Adipose tissue (tissue), 3 donors: ENCODE measurements at places on chromosomes 4 and X. TPM values are rescaled to one million over a fixed set of nuclear protein-coding genes. Genes with fewer than 3 reads are reported as not detected.

The PLS3 gene
- polyA plus RNA-seq: 61.4 TPM

The HSD17B13 gene
- 0.40 TPM for polyA plus RNA-seq

The ARR3 gene
- polyA plus RNA-seq: not detected

The SMIM31 gene
- polyA plus RNA-seq: not detected

The CENPVL3 gene
- not detected for polyA plus RNA-seq

The EPGN gene
- polyA plus RNA-seq: 0.97 TPM

The KIAA1210 gene
- not detected for polyA plus RNA-seq

The PLK4 gene
- polyA plus RNA-seq: 0.39 TPM

The ADH7 gene
- polyA plus RNA-seq: 1.2 TPM

The SYTL4 gene
- polyA plus RNA-seq: 3.5 TPM

The SLC9B1 gene
- polyA plus RNA-seq: 0.79 TPM

The C4orf54 gene
- polyA plus RNA-seq: not detected

The BANK1 gene
- polyA plus RNA-seq: 6.5 TPM

The MAML3 gene
- polyA plus RNA-seq: 3.2 TPM

The HTN1 gene
- polyA plus RNA-seq: not detected

The SLC16A2 gene
- polyA plus RNA-seq: 2.9 TPM

The TMPRSS11D gene
- 0.18 TPM for polyA plus RNA-seq

The ANXA3 gene
- polyA plus RNA-seq: 27.3 TPM

The TRIML2 gene
- not detected for polyA plus RNA-seq

The SPP1 gene
- 23.4 TPM for polyA plus RNA-seq

The F11 gene
- not detected for polyA plus RNA-seq

The CFI gene
- polyA plus RNA-seq: 26.8 TPM

The DDX60 gene
- 3.4 TPM for polyA plus RNA-seq

The CACNA1F gene
- polyA plus RNA-seq: 0.79 TPM

The ADAMTS3 gene
- 0.13 TPM for polyA plus RNA-seq

The NR3C2 gene
- polyA plus RNA-seq: 2.7 TPM

The TMEM271 gene
- 0.02 TPM for polyA plus RNA-seq

The MTMR8 gene
- polyA plus RNA-seq: 0.28 TPM

The ZFP92 gene
- polyA plus RNA-seq: 1.0 TPM

The GUCY1B1 gene
- polyA plus RNA-seq: 4.2 TPM

The CXorf66 gene
- polyA plus RNA-seq: not detected

The GPR173 gene
- polyA plus RNA-seq: 0.33 TPM

The RNF150 gene
- polyA plus RNA-seq: 0.82 TPM

The AFF2 gene
- 2.0 TPM for polyA plus RNA-seq

The GNRHR gene
- not detected for polyA plus RNA-seq

The HSFX2 gene
- 0.37 TPM for polyA plus RNA-seq

The ARMCX1 gene
- 7.6 TPM for polyA plus RNA-seq

The ALPK1 gene
- polyA plus RNA-seq: 10.9 TPM

The FRG2 gene
- not detected for polyA plus RNA-seq

The CXCL1 gene
- 277 TPM for polyA plus RNA-seq

The TMEM144 gene
- 2.9 TPM for polyA plus RNA-seq

The TSPAN7 gene
- 13.4 TPM for polyA plus RNA-seq

The TCEAL2 gene
- 1.6 TPM for polyA plus RNA-seq

The USP17L24 gene
- not detected for polyA plus RNA-seq

The NMU gene
- polyA plus RNA-seq: not detected

The FHL1 gene
- 683 TPM for polyA plus RNA-seq

The XK gene
- polyA plus RNA-seq: 0.62 TPM

The CT47B1 gene
- not detected for polyA plus RNA-seq

The KCND1 gene
- 4.7 TPM for polyA plus RNA-seq

The FAM47A gene
- polyA plus RNA-seq: not detected

The RIPPLY1 gene
- polyA plus RNA-seq: 0.40 TPM

The VSIG4 gene
- polyA plus RNA-seq: 129 TPM

The P2RY4 gene
- polyA plus RNA-seq: 0.10 TPM

The COL25A1 gene
- 0.32 TPM for polyA plus RNA-seq

The DMP1 gene
- polyA plus RNA-seq: 0.03 TPM

The EREG gene
- 0.45 TPM for polyA plus RNA-seq

The PNCK gene
- polyA plus RNA-seq: 0.64 TPM
